ENCODE measurements at places on chromosomes 7 and 10.

GRCh38 chr7:7913504-7913903 is 55.1 kb upstream of the GLCCI1 start:
- no peak for DNase-seq

GRCh38 chr7:112204499-112205342 is 1.5 kb downstream of the DOCK4 start:
- DNase-seq = no peak

- DNase-seq = no peak
These were observed 116.6 kb downstream of the PTPN20 start for GRCh38 chr10:47027784-47028260.

GRCh38 chr7:4612939-4613841 is 68.9 kb upstream of the FOXK1 start:
- no peak for DNase-seq

DNA sequence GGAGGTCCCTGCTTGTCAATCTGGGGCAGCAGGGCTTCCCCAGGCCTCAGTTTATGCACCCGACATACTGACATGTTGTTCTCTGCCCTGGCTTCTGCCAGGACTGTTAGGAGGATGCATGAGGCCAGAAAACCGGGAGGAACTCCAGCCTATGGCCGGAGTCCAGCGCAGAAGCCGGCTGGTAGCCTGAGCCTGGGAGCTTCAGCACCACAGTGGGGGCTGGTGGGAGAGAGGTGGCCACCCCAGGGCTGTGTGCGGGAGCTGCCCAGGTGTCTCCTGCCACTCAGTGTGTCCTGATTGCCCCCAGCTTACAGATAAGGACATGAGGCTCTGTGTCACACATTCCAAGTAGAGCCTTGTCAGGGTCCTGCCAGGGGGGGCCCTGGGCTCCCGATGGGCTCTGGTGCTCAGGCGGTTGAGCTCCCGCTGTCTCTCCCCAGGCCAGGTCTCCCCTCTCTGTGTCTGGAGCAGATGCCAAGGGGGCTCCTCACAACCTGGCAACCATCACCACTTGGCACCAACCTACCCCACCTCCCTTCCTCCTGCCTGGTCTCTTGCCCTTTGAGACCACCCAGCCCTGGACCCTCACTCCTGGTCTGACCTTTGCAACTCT is 32.3 kb downstream of the PPIF start:
- DNase-seq = no peak
